ENCODE measurements at places on chromosomes 16 and 17. TPM values are rescaled to one million over a fixed set of nuclear protein-coding genes. Genes with fewer than 3 reads are reported as not detected.

The KCNJ18 gene
- total RNA-seq, result not detected

The RAB37 gene
- total RNA-seq, result 0.24 TPM

DNA sequence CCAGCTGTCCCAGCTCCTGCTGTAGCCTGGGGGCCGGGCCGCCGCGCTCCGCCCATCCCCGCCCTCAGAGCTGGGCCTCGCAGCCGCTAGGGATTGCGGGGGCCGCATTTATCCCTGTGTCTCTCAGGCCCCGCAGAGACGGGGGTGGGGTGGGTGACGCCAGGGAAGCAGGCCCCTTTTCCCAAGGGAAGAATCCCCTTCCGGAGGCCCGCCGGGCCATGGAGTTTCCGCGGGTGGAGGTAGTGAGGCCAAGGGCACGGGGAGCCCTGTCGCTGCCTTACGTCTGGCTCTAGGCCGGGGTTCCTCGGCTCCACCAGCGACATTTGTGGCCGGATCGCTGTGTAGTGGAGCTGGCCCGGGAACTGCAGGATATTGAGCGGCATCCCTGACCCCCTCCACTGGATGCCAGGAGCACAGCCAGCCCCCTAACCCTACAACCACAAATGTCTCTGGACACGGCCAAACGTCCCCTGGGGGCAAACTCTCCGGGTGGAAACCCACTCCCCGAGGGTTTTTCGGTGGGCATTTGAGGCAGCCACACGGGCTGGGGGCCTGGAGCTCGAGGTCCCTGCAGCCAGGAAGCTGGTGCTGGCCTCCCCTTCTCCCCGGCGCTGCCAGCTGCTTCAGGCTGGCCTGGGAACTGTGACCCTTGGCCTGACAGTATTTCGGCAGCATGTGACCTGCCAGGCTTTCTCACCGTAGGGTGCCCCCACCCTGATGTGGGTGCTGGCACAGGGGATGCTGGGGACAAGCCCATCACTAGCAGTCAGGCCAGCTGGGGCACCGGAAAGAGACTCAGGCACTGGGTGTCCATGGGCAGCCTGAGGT, 12.0 kb upstream of the CD300A start:
- peaks cover 23% of the 10 kb centered on the region for H3K4me1 ChIP-seq
- H3K36me3 ChIP-seq, result peaks cover 4% of the 10 kb centered on the region
- peak overlapping the region; percentile 77 for H3K27ac ChIP-seq
- H3K4me3 ChIP-seq, result peak overlapping the region; percentile 66

DNA sequence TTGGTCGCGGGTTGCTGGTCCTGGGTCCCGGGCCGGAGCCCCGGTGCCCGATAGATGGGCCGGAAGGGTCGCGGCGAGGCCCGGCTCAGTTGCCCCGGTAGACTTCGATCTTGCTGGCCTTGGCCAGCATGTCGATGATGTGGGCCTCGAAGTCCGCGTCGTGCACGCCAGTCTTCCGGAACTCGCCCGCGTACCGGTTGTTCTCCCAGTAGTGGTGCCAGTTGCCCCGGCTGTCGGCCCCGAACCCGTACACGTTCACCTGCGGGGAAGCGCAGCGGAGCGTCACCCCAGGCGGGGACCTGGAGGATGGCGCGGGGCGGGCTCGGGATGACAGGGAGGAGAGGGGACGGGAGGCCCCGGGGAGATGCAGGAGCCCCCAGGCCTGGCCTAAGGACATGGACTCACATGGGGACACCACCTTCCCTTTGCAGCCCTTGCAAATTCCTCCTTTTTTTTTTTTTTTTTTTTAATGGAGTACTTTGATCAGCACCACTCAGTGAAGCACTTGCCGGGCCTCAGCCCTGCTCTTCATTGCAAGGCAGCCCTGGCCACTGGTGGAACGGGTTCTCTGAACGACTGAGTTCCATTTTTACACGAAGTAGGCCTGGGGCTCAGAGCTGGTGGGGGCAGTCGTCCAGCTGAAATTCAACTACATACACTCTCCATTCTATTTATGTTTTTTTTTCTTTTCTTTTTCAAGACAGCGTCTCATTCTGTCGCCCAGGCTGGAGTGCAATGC, 35.1 kb downstream of the DDX19A start:
- H3K4me3 ChIP-seq, result peak overlapping the region; percentile 85
- H3K27me3 ChIP-seq, result no peaks in the 10 kb centered on the region
- H3K27ac ChIP-seq, result peak overlapping the region; percentile 96
- DNase-seq, result no peak
- peaks cover 10% of the 10 kb centered on the region for H3K36me3 ChIP-seq

DNA sequence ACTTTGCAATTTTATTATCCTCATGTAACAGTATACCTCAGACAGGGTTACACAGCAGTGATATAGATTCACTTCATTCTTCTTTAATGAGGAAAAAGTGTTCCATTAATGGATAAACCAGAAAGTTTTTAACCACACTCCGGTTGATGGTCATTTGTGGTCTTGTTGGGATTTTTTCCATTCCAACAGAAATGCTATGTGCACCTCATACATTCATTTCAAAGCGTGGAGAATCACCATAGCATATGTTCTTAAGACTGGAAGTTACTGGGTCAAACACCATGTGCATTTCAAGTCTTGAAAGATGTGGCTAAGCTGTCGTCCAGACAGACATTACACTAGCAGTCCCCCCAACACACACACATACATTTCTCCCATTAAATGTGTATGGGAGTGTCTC, 245.8 kb upstream of the CDH5 start:
- H3K36me3 ChIP-seq, result no peaks in the 10 kb centered on the region
- no peak overlapping the region for H3K27ac ChIP-seq

GRCh38 chr17:8167526-8167925, 4.8 kb upstream of the VAMP2 start:
- peaks cover 18% of the 10 kb centered on the region for H3K4me1 ChIP-seq
- no peaks in the 10 kb centered on the region for H3K27me3 ChIP-seq
- no peaks in the 10 kb centered on the region for H3K36me3 ChIP-seq
- DNase-seq, result no peak
- no peak overlapping the region for H3K27ac ChIP-seq
- H3K4me3 ChIP-seq, result no peak overlapping the region

- H3K27me3 ChIP-seq, result no peaks in the 10 kb centered on the region
- no peak overlapping the region for H3K4me3 ChIP-seq
- no peak for DNase-seq
- H3K27ac ChIP-seq, result no peak overlapping the region
Measured at GRCh38 chr16:55496509-55497145, 12.2 kb upstream of the LPCAT2 start.

DNA sequence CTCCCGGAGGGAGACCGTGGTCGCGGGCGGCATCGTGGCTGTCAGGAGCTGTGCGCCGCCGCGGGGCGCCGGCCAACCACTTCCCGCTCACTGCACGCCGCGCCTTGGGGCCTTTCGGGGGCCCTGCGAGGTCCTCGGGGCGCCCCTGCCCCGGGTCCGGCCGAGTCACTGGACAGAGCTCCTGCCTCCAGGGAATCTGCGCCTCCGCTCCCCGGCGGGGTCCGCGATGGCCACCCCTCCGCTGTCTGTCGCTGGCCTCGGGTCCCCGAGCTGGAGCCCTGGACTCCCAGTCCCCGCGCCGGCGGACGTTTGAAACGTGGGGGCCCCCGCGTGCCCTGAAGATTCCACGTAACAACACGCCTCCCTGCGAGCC, at the start of gene QRICH2:
TSS of gene QRICH2 (minus strand) at position 311 of the 373 bp plus-strand sequence. CDS start at position 33, 278 bp downstream.
- H3K27me3 ChIP-seq, result no peaks in the 10 kb centered on the region
- H3K4me3 ChIP-seq, result no peak within 1 kb of the TSS
- H3K36me3 ChIP-seq, result peaks cover 23% of the 10 kb centered on the region

DNA sequence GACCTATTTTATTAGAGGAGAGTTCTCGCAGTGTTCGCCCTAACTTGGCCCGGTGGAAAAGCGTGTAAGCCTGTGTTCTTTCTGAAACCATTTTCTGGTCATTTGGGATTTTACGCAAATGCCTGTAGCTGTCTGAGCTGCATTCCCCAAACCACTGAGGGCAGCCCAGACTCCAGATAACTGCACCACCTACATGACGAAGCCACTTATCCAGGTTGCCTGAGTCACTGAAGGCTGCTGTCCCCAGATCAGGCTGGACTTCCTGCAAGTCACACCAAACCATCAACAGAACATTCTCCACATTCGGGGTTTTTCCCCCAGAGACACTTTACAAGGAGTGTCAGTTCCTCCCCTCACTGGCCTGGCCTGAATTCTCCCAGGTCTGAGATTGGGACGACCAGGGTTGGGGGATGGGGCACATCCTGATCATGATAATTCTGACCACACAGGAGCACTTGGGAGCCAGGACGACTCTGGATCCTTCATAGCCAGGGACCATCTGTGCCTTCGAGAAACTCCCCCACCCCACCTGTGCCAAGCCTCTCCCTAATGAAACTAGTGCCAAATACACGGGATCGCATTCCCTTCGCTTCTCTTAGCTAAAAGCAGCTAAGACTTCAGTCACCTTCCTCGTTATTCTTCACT, 2.3 kb downstream of the RPRML start:
- no peak overlapping the region for H3K27ac ChIP-seq
- H3K27me3 ChIP-seq, result peaks cover 72% of the 10 kb centered on the region
- H3K4me3 ChIP-seq, result no peak overlapping the region
- H3K4me1 ChIP-seq, result peaks cover 9% of the 10 kb centered on the region
- no peaks in the 10 kb centered on the region for H3K36me3 ChIP-seq
- DNase-seq, result no peak

Data from mesothelial cell of epicardium (in vitro differentiated cells).